ENCODE measurements at places on chromosomes 5 and 9. TPM values are rescaled to one million over a fixed set of nuclear protein-coding genes. Genes with fewer than 3 reads are reported as not detected.

The PCDHB13 gene
- 7.8 TPM for total RNA-seq

The CLK4 gene
- total RNA-seq, result 42.1 TPM

The PPP3R2 gene
- total RNA-seq, result 0.34 TPM

The GRIA1 gene
- 1.3 TPM for total RNA-seq

The RAB3C gene
- total RNA-seq, result 0.77 TPM

The NSG2 gene
- total RNA-seq, result not detected

The RANBP17 gene
- 60.8 TPM for total RNA-seq

The SLC4A9 gene
- 2.5 TPM for total RNA-seq

- DNase-seq, result no peak
Measured at GRCh38 chr5:39757131-39757530, 332.4 kb upstream of the DAB2 start.

DNA sequence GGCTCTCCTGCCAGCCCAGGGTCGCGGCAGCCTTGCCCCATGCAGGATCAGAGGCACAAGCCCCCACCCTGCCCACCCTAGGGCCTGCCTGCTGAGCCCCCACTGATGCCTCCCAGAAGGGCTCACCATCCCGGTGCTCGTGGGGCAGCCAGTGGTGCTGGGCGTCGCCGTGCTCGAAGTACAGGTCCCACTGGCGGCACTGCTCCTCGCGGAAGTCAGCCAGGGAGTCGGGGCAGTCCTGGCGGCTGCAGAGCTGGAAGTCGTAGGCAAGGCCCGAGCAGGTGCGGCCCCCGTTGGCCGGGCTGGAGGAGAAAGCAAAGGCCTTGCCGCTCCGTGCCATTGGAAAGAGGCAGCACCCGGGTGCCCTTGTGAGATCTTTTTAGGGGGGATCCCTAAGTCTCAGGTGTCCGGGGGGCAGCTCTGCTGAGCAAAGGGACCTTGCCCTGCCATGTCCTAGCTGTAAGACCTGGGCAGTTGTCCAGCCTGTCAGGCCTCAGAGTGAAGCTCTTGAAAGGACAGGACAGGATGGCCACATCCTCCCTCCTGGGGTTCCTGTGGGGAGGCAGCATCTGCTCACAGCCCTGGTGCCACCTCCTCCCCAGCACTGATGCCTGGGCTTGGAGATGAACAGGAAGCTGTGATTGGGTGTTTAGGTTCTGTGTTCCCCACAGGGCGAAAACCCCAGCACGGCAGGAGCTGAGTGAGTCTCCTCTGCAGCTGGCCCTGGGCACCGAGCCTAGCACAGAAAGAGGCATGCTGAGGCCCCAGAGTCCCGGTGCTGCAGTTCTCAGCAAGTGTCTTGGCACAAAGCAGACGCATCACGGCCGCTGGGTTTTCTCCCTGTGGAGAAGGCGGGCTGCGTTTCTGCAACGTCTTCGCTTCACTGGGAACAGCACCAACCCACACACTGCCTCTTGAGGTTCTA, 77.7 kb downstream of the ZNF354C start:
- DNase-seq, result no peak

- no peak for DNase-seq
Measured at GRCh38 chr9:136757751-136758140, 297 bp downstream of the LCN8 start.

GRCh38 chr5:9170026-9170425, 375.8 kb downstream of the SEMA5A start:
- DNase-seq, result no peak

- DNase-seq, result no peak
Measured at GRCh38 chr9:68844157-68844556, 139.1 kb downstream of the PIP5K1B start.

DNA sequence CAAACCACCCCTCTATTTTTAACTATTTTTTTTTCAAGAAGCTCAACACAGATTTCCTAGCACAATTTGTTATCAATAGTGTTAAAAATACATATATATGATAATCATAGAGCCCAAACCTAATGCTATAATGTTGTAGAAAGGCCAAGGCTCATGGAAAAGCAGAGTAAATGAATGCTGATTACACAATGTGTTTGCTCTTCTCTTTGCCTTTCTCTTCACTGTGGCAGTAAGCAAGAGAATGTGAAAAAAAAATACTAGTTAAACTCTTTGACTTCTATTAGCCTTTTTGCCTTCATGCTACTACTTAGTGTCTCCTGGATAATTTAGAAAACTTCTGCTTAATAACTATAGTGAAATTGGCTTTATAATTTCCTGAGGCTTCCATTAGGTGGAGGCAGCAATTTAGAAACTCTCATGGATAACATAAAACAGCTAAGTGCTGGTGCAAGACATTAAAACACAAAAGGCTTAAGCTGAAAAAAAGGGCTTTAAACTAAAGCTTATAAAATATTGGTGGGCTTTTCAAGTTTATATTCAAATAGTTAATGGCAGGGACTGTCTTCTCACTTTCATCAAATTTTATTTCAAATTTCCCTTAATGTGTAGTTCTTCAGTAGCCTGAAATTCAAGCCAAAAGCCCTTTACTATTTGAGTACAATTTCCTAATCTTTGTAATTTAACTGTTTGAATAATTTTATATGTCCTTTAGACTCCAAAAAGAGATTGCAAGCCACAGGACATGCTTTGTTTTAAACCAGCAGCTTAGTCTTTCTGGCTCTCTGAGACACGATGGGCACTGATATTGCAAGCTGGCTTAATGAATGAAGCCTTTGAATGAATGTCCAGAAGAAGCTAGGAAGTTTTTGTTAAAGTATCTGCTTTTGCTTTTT, 2031.8 kb upstream of the CDH6 start:
- DNase-seq, result no peak

DNA sequence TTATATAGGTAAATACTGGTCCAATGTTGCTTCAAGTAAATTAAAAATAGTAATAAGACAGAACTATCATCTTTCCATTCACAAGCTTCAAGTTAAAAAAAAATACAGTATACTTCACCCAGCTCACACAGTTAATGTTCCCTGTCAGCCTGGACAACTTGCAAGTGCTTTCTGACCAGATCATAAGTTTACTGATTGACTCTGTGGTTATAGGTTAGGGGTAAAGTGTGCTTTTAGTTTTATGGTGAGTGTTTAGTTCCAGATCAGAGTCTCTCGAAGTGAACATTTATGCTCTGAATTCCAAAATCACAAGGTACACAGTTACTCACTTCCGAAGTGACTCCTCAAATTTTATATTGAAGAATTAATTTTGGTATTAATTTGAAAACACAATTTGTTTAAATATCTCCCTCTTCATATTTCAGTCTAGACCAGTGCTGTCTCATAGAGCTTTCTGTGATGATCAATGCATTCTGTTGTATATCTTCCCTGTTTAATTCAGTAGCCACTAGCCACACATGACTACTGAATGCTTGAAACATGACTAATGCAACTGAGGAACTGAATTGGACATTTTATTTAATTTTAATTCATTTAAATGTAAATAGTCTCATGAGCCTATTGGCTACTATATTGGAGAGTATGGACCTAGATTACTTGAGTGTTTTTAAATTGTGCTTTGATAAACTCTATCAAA, 90.7 kb downstream of the MEF2C start:
- no peak for DNase-seq

GRCh38 chr5:1105350-1106265, 6.3 kb downstream of the SLC12A7 start:
- DNase-seq, result no peak

DNA sequence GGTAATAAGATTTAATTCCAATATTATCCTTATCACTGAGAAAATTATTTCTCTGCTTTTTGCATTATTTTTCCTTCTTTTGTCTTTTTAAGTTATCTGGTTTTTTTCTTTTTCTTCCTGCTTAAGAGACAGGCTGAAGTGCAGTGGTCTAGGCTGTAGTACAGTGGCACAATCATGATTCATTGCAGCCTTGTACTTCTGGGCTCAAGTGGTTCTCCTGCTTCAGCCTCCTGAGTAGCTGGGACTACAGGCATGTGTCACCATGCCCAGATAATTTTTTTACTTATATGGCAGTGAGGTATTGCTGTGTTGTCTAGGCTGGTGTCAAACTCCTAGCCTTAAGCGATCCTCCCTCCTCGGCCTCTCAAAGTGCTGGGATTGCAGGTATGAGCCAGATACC, 93.9 kb downstream of the SLC44A1 start:
- no peak for DNase-seq

GRCh38 chr5:180960209-180960608, 28.4 kb upstream of the BTNL3 start:
- no peak for DNase-seq

GRCh38 chr5:57845025-57845424, 362.4 kb upstream of the ACTBL2 start:
- DNase-seq, result no peak

DNA sequence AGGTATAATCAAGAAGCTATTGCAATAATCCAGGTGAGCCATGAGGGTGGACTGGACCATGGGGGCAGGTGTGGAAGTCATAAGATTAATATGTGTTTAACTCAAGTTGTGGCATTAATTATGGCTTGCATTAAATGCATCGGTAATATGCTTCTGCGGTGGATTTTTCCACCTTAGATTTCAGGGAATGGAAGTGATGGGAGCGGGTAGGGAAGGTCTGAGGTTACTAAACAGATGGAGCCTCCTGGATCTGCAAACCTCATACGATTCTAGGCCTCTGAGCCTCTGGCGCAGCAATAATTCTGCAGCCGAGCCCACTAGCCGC, 286 bp upstream of the ZNF483 start:
- no peak for DNase-seq

- DNase-seq, result no peak
Measured at GRCh38 chr9:138024831-138025291, 147.3 kb downstream of the CACNA1B start.

DNA sequence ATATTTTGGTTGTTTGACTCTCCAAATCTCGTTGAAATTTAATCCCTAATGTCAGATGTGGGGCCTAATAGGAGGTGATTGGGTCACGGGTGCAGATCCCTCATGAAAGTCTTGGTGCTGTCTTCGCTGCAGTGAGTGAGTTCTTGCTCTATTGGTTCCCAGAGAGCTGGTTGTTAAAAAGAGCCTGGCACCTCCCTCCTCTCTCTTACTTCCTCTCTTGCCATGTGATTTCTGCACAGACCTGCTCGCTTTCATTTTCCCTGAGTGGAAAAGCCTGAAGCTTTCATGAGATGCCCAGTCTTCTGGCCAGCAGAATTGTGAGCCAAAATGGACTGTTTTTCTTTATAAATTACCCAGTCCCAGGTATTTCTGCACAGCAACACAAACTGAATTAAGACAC, 221.6 kb downstream of the MAT2B start:
- DNase-seq, result no peak

DNA sequence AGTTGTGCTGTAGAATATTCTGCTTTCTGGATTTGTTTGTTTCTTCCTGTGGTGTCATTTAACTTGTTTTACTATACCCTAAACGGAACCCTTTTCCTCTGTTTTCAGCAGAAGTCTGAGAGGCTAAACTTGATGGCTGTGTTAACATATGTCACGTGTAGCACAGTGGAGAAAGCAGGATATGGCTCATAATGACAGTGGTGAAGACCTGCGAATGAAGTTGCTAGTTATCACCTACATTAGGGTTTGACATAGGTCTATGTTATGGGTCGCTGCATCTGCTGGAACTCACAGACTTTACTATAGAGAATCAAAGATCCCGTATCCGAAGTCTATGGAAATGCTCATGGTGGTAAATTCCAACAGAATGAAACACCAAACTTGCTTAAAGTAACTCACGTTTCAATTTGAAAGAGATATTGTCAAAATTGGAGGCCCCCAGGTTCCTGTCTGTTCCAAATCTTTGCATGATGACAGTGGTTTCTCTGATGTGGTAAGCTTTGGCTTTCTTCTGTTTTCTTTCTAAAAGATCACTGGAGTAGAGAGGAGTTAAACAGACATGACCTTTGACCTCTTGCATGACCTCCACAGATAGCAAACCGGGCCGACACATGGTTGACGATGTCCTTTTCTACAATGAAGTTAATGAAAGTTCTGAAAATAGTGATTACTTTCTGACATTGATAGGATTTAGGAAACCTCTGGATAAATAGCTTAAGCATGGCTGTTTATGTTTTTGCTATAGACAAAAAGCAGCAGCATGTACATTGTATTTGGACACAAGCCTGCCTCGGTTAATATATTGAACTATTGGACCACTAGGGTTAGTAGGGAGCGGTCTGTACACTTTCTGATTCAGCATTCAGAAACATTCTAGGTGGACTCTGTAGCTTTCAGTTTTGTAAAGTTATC, 3.1 kb upstream of the CATSPER3 start:
- DNase-seq, result no peak

- DNase-seq, result no peak
Measured at GRCh38 chr5:179427032-179427675, 81.9 kb upstream of the ADAMTS2 start.

DNA sequence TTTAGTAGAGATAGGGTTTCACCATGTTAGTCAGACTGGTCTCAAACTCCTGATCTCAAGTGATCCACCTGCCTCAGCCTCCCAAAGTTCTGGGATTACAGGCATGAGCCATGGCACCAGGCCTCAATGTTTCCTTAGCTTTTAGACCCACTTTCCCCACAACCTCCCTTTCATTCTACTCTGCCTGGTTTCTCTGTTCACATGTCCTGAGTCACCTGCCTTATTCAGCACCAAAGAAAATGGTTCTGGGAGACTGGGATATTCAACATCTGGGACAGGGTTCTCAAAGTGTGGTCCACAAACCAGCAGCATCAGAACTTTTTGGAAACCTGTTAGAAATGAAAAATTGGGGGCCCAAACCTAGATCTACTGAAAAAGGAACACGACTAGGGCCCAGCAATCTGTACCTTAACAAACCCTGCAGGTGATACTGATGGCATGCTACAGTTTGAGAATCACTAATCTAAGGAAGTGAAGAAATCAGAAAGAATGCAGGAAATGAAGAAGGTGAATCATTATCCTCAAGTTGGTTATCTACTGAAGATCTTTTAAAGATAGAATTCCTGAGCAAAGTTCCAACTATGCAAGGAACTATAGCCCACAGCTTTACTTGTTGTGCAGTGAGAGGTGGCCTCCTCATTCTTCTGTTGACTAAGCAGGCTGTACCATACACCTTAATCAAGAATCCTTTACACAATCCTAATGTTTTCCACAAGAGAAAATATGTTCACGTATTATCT, 51.8 kb upstream of the CTNNAL1 start:
- DNase-seq, result no peak
